Fibroblast of lung (primary cell): ENCODE measurements at places on chromosomes 13 and 19. TPM values are rescaled to one million over a fixed set of nuclear protein-coding genes. Genes with fewer than 3 reads are reported as not detected.

Gene ANKLE1
- total RNA-seq, result 0.17 and 0.26 TPM in 2 replicates

Gene NOVA2
- total RNA-seq, result not detected in 2 replicates

Gene CFAP97D2
- total RNA-seq, result not detected in 2 replicates

Gene TMPRSS9
- total RNA-seq, result under 0.01 TPM in 1 of 2 replicates, not detected in the other

Gene MEDAG
- 11.2 and 47.0 TPM in 2 replicates for total RNA-seq

Gene CA11
- total RNA-seq, result 2.3 and 4.1 TPM in 2 replicates

Gene CCDC122
- 6.8 and 7.2 TPM in 2 replicates for total RNA-seq

Gene F2RL3
- total RNA-seq, result under 0.01 TPM in 1 of 2 replicates, not detected in the other

Gene RFC3
- 1.8 and 3.1 TPM in 2 replicates for total RNA-seq

Gene SPACA4
- not detected in 2 replicates for total RNA-seq

DNA sequence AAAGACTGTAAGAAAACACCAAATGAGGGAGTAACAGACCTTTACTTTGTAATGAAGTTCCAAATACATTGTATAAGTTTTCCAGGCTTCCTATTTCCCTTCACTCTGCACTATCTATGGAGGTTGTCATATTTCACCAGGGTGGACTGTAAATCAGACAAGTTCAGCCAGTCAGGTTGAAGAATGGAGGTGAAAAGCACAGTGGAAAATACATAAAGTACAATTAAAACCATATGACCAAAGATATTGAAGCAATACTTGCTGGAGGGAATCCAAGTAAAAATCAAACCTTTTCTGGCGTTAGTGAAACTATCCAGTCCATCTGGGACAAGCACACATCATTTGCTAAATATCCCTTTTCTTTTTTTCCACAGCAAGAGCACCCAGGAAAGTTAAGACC lies 3.2 kb downstream of the LHFPL6 start:
- no peak for DNase-seq

GRCh38 chr13:36357692-36358091 lies 11.5 kb upstream of the SPART start:
- no peak for DNase-seq

DNA sequence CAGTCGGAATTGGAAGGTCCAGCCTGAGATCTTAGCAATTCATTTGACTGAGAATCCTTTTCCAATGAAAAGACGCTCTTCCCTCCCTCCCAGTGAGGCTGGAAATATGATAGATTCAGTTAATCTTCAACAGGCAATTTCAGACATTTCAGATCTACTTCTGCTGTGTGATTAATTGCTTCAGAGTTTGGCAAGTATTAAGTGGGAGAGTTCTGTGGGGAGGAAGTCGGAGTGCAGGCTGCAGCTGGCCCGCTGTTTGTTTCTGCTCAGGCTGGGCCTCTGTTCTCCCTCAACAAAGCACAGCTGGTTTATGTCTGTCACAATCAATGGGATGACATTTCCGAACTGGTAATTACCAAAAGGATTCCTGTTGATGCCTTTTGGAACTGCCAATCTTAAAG lies 178.2 kb downstream of the NDFIP2 start:
- peak; percentile 76 for DNase-seq

DNA sequence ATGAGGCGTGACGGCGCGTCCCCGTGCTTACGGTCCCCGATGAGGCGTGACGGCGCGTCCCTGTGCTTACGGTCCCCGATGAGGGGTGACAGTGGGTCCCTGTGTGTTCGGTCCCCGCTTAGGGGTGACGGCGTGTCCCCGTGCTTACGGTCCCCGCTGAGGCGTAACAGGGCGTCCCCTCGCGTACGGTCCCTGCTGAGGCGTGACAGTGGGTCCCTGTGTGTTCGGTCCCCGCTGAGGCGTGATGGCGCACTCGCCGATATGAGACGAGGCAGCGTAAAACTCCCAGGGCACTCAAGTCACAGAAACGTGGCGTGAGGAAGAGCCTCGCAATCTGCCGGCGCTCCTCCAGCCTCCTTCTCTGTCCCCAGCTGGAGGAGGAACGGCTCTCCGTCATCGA lies 20.9 kb downstream of the CFAP97D2 start:
- DNase-seq, result no peak

- DNase-seq, result no peak
Observed at GRCh38 chr19:53034948-53035675, 9.4 kb upstream of the ERVV-2 start.

DNA sequence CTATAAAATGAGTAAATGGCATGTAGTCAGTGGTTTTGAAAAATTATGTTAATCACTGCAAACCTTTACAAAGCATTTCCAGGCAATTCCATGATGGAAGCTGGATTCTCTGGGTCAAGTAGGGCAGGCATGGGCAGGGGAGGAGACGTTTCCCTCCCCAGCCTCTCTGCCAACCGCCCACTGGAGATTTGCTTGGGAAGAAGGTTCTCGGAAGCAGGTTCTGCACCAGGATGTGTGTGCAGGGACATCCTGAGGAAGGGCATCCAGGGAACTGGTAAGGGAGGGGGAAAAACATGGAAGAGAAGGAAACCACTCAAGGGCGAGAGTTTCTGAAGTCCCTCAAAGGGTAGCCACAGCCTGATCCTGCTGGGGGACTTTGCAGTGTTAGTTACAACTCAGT lies 469.1 kb downstream of the TSHZ3 start:
- DNase-seq, result no peak

GRCh38 chr19:49133621-49134454 lies 14.5 kb downstream of the PPFIA3 start:
- peak; percentile 20 for DNase-seq

DNA sequence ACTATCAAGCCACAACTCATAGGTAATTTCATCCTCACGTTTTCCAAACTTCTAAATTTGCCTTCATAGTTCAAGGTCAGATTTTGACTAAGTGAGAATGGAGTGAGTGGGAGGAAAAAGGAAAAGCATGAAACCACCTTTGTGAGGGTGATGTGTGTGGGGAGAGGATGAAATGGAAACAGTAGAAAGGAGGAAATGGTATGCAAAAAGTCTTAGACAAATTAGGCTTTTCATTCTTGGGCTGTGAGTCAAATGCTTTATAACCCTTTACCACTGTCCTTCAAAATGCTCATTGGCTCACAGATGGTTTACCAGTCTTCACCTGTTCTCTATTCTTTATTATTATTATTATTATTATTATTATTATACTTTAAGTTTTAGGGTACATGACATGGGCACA lies 127.2 kb downstream of the RAP2A start:
- DNase-seq, result no peak

DNA sequence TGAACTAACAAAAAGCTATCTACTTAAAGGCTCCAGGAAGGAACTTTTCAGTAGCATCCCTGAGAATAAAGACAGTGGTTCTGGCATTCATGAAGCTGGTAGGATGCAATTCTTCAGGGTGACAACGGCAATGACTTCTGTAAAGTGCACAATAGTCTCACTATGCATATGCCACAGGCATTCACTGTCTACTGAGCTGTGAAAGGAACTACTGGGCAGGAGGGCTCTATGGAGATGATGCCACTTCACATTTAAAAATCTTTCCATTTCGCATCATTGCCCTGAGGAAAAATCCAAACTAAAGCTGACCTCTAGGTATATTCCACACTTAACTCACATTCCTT lies 2020.6 kb upstream of the PCDH20 start:
- DNase-seq, result no peak

DNA sequence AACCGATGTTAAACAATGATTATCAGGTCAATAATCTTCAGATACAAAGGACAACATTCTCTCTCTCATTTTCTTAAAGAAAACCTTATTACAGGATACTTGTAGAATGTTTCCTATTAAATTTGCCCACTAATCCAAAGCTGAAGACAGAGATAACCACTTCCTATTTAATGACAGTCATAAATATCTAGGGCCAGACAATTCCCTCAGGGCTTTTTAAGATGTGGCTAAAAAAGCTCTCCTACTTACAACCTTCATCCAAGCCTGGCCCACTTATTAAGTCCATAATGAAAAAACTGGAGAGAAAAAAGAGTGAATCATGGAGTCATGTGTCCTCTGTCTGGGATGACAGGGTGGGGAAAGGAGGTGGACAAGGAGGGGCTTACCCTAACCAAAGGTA lies 235.9 kb downstream of the KLF12 start:
- DNase-seq, result no peak

DNA sequence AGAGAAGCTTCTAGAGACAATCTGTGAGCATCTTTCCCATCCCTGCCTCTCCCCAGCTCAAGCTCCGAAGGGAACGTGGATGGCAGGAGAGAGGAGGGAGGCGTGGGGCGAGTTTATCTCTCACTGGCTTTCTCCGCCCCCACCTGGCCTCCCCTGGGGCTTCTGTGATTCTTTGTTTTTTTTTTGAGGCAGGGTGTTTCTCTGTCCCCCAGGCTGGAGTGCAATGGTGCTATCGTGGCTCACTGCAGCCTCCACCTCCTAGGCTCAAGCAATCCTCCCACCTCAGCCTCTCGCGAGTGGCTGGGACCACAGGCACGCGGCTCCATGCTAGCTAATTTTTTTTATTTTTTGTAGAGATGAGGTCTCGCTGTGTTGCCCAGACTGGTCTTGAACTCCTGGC lies 23.0 kb downstream of the EFNA2 start:
- DNase-seq, result no peak

GRCh38 chr13:24122569-24122968 lies 38.0 kb upstream of the SPATA13 start:
- DNase-seq, result no peak

DNA sequence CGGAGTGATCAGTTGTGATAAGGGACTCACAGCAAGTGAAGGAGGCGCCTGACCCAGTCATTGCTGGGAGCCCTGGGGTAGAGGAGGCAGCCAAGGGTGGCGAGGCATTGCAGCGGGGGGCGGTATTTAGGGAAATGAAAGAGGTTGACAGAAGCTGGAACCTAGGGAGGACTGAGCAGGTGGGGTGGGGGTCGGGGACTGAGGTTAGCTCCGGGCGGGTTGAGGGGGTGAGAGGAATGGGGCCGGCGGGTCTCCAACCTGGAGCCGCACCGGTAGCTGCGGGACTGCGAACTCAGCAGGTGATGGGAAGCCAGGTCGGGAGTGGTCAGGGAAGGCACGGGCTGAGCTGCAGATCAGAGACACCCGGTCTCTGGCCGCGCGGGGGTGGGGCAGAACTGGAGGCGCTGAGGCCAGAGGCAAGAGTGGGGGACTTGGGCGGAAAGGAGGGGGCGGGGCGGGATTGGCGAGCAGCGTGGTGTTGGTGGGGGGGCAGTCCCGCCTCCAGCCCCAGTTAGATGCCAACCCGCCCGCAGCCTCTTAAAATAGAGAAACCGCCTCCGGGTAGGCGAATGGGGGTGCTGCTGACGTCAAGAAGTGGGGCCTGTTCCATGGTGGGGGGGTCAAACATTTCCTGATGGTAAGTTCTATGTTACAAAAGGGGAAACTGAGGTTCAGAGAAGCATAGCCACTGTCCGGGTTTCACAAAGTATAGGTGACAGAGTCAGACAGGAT lies 1.5 kb downstream of the MAST3 start:
- no peak for DNase-seq

DNA sequence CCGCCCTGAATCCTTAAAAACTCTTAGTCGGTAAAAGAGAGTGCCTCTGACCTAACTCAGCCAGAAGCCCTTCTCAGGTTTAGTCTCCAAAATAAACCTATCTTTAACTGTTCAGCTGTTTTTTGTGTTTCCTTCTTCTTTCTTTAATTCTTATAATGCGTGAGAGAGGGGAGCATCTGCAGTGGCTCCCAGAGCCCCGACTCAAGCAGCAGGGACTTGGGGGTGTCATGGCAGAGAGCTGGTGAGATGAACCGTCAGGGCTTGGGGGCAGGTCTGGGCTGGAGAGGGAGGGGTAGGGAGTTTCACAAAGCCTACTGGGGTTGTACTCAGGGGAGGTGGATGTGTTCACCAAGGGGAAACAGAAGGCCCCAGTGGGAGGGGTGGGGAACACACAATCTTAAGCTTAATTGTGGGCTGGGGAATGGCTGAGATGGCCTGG lies 16.8 kb upstream of the SIGLEC6 start:
- DNase-seq, result no peak

- no peak for DNase-seq
Observed at GRCh38 chr19:49716154-49716553, 25.2 kb downstream of the CPT1C start.

- peak; percentile 83 for DNase-seq
Observed at GRCh38 chr13:33052506-33053280, 36.5 kb downstream of the KL start.

DNA sequence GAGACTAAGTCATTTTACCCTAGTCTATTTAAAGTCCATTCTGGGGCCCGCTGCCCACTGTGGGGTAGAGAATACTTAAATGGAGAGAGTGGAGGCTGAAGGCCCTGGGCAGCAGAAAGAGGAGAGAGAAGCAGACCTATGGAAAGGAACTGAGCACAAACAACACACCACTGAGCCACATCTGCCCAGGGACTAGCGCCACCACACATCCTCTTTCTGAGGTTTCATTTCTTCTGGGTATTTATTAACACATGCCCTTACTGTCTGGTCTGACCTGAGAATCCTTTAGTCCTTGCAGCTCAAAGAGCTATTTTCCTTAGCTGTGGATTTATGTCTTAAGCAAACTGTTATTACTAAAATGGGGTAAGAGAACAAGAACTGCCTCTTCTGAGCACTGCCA lies 154.0 kb downstream of the NALCN start:
- DNase-seq, result no peak

- peak; percentile 60 for DNase-seq
Observed at GRCh38 chr13:76853481-76853880, 32.7 kb downstream of the KCTD12 start.

GRCh38 chr13:28394422-28394821 lies 100.5 kb downstream of the FLT1 start:
- no peak for DNase-seq

GRCh38 chr19:41595258-41595889 lies 19.4 kb downstream of the CEACAM21 start:
- peak; percentile 79 for DNase-seq

GRCh38 chr13:109131698-109132257 lies 502.4 kb downstream of the MYO16 start:
- DNase-seq, result peak; percentile 37

DNA sequence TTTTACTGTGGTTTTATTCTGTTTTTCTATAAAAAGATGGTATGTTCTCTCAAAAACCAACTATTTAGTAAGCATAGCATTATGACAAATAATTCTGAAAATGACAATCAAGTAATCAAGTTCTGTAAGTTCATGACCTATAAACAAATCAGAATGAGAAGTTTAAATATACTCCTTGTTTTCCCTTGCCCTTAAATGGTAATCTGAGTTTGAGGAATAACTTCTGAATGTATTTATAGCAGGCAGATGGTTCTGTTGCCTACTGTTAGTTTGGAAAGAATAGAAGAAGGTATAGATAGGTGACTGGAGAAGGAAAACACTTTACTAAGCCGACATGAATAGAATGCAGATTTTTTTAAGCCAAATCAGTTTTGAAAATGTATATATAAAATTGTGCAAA lies 63.9 kb downstream of the POSTN start:
- no peak for DNase-seq

- no peak for DNase-seq
Observed at GRCh38 chr19:7900401-7900870, 3.2 kb upstream of the MAP2K7 start.

DNA sequence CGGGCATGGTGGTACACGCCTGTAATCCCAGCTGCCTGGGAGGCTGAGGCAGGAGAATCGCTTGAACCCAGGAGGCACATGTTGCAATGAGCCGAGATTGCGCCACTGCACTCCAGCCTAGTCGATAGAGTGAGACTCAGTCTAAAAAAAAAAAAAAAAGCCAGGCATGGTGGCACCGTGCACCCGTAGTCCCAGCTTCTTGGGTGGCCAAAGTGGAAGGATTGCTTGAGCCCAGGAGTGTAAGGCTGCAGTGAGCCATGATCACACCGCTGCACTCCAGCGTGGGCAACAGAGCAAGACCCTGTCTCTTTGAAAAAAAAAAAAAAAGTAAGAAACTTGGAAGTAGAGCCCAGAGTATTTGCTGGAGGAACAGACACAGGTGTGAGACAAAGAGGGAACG lies 27.7 kb downstream of the CCDC8 start:
- DNase-seq, result no peak

GRCh38 chr13:113151745-113152690 lies 6.4 kb upstream of the PROZ start:
- peak; percentile 69 for DNase-seq

- no peak for DNase-seq
Observed at GRCh38 chr13:41681587-41681986, 224.2 kb downstream of the RGCC start.
